ENCODE measurements at places on chromosomes 16 and 17. TPM values are rescaled to one million over a fixed set of nuclear protein-coding genes. Genes with fewer than 3 reads are reported as not detected.

DNA sequence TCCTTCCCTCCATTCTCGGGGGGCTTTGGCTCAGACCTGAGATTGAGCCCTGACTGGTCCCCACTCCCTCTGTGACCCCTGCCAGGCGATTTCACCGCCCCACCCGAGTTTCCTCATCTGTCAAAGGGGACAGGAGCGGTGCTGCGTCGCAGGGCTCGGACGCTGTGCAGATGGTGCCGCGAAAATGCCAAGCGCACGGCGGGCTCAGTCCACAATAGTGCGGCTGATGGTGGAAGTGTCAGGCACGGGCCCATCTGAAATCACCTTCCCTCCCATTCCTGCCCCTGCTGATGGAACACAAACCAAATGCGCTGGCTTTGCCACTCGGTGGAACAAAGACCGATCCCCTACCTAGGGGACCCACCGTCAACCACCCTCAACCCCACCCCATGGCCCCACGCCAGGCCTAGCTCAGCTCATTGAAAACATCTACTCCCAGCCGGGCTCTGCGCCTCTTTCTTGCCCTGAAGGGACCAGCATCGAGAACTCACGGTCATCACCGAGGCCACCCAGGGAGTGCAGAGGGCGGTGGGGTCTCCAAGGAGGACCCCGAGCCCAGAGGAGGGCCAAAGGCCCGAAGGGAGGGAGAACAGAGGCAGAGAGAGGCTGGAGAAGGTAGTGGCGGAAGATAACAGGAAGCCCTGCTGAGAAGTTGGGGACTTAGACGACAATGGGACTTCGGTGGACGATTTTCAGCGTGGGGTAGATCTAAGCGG is 1.4 kb downstream of the CARHSP1 start:
- DNase-seq, result no peak

The KRTAP1-5 gene
- total RNA-seq, result not detected

DNA sequence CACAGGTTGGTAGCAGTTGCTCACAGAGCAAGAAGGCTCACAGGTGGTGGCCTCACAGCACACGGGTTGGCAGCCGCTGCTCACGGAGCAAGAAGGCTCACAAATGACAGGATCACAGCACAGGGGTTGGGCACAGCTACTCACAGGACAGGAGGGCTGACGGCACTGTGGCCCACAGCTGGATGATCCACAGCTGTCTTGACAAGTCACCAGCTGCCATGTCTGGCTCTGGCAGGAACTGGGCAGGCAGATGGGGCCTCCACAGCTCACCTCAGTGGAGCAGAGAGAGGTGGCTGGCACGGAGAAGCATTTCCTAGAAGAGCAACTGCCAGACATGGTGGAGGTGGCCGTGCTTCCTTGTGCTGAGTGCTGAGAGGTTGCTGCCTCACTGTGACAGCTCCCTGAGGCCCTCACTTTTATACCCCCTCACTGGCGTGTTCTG is at the start of gene KRTAP16-1:
Gene KRTAP16-1 (minus strand): TSS at position 392 of the 442 bp plus-strand sequence. CDS start 56 bp downstream, at position 336.
- no peak for DNase-seq

- DNase-seq, result no peak
Observed at GRCh38 chr16:46686815-46687473, 2.0 kb downstream of the VPS35 start.

DNA sequence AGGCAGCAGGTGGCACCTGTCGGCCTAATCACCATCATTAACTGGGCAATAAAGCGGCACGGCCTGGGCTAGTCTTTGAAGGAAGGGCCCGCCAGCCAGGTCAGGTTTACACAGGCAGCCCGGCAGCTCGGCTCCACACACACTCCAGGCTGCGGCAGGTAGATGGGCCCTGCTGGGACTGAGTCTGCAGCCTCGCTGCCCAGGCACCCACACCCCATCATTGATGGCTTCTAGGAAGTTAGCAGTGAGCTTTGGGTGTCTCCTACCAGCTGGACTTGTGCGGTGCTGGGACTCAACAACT is 6.8 kb upstream of the FOXN1 start:
- DNase-seq, result no peak

DNA sequence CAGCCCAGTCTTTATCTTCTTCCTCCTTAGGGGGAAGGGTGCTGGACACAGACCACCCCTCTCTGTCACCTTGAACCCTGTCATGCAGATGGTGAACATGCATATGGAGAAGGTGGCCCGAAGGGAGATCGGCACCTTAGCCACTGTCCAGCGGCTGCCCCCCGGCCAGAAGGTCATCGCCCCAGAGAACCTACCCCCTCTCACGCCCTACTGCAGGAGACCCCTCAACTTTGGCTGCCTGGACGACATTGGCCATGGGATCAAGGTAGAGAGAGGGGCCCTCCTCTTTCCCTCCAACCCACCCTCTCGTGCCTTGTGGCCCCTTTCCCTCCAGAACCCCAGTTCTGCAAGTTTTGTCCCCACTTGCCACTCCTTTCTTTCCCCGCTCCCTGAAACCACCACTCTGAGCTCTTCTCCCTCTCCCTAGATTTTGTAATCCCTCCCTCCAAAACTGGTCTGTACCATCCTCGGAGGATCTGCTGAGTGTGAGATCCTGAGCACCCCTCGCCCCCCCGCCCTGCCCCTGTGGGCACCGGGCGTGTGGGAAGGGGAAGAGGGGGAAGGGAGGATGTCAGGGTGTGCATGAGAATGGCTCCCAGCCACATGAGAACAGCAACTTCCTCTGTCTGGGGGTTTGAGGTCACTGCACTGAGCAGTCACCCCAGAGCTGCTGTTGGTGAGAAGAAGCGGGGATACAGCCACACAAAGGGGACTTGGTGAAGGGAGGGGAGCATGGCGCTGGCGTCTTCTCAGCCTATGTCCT is 7.3 kb downstream of the ABI3 start:
- no peak for DNase-seq

- no peak for DNase-seq
Observed at GRCh38 chr17:7478276-7479212, 887 bp downstream of the ZBTB4 start.
